T-helper 9 cell (primary cell): ENCODE measurements at places on chromosomes 1 and 21.

- DNase-seq: no peak
Measured at GRCh38 chr21:33332143-33332542, 7.4 kb downstream of the IFNAR1 start.

GRCh38 chr1:235679005-235679404 is 29.4 kb upstream of the GNG4 start:
- no peak for DNase-seq

DNA sequence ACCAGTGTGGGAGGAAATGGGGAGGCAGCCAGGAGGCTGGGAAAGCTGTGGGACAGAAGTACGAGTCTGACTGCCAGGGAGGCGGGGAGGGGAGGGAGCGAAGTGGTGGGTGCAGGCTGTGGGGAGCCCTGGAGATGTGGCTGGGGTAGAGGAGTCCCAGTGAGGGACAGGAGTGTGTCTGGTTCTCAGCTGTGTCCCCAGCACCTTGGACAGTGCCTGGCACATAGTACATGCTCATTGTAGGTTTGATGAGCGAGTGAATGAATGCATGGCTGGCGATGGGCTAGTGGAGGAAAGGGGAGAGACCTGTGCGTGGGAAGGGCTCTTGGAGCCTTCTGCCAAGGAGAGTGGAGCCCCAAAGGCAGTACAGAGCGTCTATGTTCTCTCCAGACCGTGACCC is 104.1 kb downstream of the SIK1 start:
- no peak for DNase-seq

GRCh38 chr1:215599418-215600074 is 32.4 kb downstream of the KCTD3 start:
- DNase-seq: no peak

GRCh38 chr1:173052681-173053196 is 2.0 kb upstream of the TNFSF18 start:
- no peak for DNase-seq

DNA sequence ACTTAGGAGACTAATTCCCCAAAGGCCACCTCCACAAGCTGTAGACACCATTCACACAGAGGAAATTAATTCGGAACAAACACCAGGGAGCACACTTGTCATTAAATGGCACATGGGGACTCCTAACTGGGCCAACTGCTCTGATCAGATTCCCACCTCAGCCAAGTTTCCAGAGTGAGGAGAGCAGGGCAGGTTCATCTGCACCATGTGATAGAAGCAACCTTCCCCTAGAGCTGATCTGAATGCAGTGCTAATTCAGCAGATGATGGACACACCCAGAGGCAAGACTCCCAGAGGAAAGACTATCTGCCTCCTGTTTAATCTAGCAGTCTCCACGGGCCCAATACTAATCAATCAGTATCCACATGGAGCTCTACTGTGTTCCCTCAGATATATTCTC is 147.0 kb downstream of the VAV3 start:
- DNase-seq: no peak

- no peak for DNase-seq
Measured at GRCh38 chr1:7218210-7218832, 433.1 kb downstream of the CAMTA1 start.

- DNase-seq: no peak
Measured at GRCh38 chr1:147895123-147895522, 7.5 kb upstream of the GJA8 start.

DNA sequence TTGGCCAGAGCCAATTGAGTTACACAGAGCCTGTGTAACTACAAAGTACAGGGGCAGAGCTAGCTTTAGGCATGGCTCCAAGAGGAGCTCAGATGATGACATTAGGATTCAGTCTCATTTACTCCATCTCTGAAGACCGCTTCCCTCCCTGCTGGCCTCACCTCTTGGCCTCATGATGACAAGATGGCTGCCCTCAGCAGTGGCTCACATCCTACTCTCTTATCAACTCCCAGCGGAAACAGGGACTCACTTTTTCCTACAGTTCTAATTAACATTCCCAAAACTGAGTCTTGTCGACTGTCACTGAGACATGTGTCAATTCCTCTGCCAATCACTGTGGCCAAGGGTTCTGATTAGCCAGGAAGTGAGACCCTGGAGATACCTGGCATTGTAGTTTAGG is 59.4 kb upstream of the ECE1 start:
- no peak for DNase-seq

GRCh38 chr1:221381910-221382623 is 359.8 kb downstream of the DUSP10 start:
- no peak for DNase-seq

DNA sequence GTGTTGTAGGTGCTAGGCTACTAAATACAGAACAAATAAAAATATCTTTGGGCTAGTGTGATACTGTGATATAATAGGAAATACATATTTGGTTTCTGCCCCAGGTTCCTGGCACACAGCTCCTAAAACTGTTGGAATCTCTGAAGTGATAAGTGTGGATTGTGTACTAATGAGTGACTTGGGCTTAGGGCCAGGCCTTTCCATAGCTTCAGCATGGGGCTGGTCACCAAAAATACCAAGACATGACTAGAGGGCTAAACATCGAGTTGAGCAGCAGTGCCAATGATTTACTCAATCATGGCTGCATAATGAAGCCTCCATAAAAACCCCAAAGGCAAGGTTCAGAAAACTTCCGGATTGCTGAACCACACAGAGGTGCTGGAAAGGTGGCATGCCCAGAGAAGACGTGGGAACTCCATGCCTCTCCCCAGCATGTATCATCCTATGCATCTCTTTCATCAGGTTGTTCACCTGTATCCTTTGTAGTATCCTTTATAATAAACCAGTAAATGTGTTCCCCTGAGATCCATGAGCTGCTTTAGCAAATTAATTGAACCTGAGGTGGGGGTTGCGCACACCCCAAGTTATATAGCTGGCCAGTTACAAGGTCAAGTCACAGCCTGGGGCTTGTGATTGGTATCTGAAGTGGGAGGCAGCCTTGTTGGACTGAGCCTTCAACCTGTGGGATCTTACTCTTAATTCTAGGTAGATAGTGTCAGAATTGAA is 51.6 kb downstream of the ZMYM4 start:
- no peak for DNase-seq

DNA sequence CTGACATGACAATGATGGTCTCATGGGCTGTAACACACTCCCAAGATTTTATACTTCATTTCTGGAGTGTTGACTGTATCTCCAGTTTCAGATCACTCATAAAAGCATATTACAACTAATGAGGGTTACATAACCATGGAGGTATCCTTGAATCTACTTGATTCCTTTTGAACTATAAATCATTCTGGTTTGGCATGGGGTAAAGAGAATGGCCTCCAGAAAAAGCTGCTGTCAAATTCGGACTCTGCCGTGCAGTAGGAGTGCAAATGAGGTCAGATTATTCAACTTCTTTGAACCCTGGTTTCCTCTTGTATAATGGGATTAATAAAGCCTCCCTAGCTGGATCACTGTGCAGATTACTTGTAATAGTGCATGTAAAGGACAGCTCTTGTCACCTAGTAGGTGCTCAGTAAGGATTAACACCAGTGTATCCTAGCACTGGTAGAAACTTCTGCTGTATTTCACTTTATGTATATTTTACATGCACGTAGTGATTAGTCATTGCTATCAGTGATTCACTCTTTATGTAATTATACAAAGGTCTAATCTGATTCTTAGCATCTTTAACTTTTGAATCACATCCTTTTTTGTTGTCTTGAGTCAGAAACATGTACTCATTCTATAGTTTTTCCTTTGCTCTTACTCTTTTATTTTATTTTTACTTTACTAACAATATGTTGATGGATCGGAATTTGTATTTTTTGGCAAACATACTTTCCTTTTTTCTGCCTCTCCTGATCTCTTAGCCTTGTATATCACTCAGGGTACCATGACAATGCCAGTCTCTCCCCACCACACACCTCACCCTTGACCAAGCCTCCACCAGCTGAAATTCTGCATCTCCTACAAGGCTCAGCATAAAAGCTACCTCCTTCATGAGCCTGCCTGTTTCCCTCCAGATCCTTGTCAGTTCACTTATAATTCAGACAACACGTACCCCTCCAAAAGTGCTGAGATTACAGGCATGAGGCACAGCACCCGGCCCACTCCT is 3.2 kb downstream of the LRRC8C start:
- DNase-seq: no peak

DNA sequence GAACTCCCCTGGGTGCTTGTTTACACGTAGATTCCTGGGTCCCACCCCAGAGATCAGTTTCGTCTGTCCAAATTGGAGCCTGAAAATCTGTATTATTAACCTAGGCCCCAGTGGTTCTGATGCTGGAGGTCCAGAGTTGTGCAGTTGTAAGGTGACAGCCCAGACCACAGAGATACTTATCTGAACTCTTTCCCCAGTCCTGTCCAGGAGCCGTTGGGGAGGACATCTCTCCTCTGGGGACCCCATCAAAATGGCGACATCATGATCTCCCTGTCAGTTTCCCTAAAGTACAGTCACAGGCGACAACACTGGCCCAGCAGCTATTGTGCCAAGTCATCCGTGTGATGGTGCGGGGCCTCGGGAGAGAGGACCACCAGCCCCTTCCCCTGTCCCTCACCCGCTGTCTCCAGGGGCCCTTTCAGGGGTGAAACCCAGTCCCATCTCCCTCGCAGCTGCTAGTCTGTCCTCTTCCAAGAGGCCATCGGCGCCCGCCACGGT is 749 bp upstream of the EFHD2 start:
- no peak for DNase-seq

- DNase-seq: no peak
Measured at GRCh38 chr21:37145635-37146111, 72.6 kb downstream of the TTC3 start.

DNA sequence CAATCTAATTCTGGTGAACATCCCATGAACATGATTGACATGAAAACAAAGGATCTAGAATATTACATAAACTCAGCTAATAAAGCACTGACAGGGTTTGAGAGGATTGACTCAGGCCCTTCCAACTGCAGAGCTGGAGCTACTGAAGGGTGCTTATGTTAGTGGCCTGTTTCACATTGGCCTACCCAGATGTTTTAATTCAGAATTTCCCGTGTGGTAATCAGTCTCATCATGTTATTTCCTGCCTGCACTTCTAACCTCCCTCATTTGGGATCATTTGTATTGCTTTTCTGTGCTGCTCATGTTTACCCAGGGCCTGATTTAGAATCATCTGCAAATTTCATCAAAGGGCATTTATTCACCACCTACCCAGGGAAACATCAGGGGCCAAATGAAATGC is 270.3 kb downstream of the PLPP3 start:
- no peak for DNase-seq

DNA sequence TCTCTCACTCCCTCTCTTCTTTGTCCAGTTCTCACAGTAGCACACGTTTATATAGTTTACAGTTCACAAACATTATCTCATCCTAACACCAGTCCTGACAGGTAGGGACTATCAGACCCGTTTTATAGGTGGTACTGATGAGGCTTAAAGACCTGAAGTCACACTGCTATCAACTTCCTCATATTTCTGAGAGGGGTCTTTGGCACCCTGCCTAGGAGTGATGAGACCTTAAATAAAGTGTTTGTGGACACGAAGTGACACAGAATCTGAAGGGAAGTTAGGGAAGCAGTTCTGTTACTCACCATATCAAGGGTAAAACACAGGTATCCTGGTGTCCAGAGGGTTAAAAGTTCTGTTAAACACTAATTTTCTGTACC is 590 bp upstream of the TACSTD2 start:
- DNase-seq: no peak

- no peak for DNase-seq
Measured at GRCh38 chr1:220892997-220893700, 13.9 kb downstream of the HLX start.

DNA sequence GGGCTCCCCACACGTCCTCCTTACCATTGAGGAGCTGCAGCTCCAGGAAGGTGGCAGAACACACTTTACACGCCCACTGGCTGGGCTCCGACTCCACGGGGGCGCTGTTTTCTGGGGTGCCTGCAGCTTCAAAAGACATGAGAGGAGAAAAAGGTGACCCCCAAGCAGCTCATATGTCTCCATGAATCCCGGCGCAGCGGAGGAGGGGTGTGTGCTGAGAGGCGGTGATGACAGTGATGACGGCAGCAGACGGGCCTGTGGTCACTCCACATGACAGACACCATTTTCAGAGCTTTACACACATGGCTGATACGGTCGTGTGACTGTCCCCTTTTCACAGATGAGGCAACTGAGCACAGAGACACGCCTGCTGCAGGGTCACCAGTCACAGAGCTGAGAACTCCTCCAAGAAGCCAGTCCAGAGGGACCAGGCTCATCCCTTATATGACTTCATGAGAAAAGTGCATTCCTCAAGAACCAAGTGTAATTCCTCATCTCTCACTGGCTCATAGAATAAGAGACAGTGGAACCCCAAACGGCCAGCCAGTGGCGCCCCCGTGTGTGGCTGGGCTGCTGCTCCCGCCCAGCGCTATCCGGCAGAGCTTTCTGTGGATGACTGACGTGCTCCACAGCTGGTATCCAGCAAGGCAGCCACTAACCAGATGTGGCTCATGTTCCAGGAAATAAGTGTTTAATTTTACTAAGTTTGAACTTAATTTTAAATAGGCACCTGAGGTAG is 31.9 kb downstream of the PRDM15 start:
- DNase-seq: no peak

GRCh38 chr1:160539990-160540858 is 17.2 kb upstream of the SLAMF6 start:
- peak; percentile 21 for DNase-seq

DNA sequence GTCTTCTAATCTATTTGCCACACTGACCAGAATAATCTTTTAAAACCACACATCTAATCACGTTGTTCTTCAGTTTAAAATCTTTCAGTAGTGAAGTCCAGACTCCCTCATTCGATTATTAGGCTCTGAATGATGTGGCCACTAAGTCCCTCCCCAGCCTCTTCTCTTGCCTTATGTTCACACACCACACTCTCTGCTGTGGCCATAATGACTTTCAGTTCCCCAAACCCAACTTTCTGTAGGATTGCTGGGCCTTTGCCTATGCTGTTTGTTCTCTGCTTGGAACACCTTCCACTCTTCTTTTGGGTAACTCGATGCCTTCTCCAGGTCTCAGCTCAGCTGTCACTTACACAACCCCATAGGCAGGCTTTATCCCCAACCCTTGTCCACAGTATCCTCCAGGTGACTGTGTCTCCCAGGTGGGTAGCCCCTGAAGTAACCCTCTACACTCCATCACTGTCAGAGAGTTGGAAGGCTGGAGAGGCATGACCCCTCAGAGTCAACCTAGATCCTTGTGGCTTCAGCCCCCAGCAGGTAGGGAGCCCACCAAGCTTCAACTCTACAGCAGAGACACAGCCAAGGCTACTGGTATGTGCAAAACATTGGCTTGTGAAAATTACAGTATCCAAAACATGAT is 8.4 kb upstream of the SLC37A1 start:
- DNase-seq: no peak

- no peak for DNase-seq
Measured at GRCh38 chr1:40851643-40852042, 10.5 kb downstream of the CITED4 start.

- no peak for DNase-seq
Measured at GRCh38 chr1:82445827-82446226, 645.1 kb downstream of the ADGRL2 start.

GRCh38 chr1:58879464-58879863 is 95.6 kb upstream of the JUN start:
- DNase-seq: no peak
